NCI-H1092 (cell line): ENCODE measurements at places on chromosomes 11 and 22.

GRCh38 chr11:2086239-2087040 is 52.7 kb downstream of the IGF2 start:
- no peak for DNase-seq

GRCh38 chr11:72996959-72997358 is 145.2 kb downstream of the FCHSD2 start:
- DNase-seq: no peak

GRCh38 chr22:44325718-44326490 is 13.2 kb upstream of the SHISAL1 start:
- no peak for DNase-seq

- no peak for DNase-seq
These were observed 75.0 kb upstream of the PRODH start for GRCh38 chr22:19011075-19011474.

GRCh38 chr22:46418827-46419226 is 83.3 kb downstream of the TRMU start:
- DNase-seq: no peak
